ENCODE measurements at places on chromosomes 13 and 19.
A peak's percentile ranks its signal among the peaks of the same experiment; 100 is the strongest.

- peak; percentile 90 for DNase-seq
Observed at GRCh38 chr19:33771384-33772101, 25.1 kb upstream of the KCTD15 start.

- no peak for DNase-seq
Observed at GRCh38 chr13:91557328-91558090, 159.1 kb downstream of the GPC5 start.

DNA sequence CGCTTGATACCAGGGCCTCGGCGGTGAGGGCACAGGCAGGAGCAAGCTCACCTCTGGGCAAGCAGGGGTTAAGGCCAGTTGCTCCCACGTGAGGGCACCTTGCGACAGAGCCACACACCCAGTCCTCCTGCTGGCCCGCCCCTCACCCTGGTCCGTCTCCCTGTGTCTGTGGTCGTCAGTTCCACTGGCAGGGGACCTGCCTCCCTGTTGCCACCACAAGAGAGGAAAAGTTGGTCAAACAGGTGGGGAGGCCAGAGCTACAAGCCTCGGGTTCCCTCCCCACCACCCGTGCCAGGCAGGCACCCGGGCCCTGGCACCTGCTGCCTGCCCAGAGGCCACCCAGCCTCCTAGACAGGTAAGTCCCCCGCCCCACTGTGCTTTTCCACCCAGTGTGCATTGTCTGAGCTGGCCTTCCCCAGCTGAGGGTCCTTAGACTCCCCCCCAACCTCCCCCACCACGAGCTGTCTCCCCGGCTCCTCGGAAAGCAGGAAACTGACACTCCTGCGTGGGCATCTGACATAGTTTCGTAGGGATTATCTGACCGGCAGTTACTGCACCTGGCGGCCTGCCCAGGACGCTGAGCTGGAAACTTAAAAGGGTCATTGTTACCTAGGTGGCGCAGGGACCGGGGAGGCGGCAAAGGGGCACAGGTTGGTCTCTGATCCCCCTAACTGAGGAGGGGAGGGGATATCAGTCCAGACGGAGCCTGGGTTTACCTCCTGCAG lies at the start of gene TJP3:
Gene TJP3 (plus strand): TSS at position 178 of the 725 bp plus-strand sequence. CDS start 20,049 bp downstream, outside the sequence.
- DNase-seq = peak; percentile 43

- no peak for DNase-seq
Observed at GRCh38 chr19:2602391-2603181, 99.9 kb downstream of the GNG7 start.

DNA sequence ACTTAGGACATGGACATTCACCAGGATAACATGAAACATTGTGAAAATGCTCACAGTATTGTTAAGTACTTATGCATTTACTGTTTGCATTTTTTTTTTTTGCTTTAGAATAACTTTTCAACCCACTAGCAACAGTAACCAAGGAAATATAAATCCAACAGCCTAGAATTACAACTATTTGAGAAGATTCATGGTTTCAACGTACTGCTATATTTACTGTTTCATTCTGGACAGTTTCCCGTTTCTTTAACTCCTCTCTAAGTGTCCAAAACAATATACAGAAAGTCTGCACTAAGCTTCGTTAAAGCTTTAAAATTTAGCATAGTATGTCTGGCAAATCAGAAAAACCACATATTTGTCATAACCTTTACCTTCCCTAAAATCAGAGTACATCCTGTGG lies 2.7 kb downstream of the SMAD9 start:
- no peak for DNase-seq

Measured in D341Med (cell line).